Stimulated activated CD8-positive, alpha-beta memory T cell treated with anti-CD3 and anti-CD28 coated beads, Interleukin-15, amount 100 ng/mL, for 48 hours (primary cell): ENCODE measurements at places on chromosomes 1 and 21.

DNA sequence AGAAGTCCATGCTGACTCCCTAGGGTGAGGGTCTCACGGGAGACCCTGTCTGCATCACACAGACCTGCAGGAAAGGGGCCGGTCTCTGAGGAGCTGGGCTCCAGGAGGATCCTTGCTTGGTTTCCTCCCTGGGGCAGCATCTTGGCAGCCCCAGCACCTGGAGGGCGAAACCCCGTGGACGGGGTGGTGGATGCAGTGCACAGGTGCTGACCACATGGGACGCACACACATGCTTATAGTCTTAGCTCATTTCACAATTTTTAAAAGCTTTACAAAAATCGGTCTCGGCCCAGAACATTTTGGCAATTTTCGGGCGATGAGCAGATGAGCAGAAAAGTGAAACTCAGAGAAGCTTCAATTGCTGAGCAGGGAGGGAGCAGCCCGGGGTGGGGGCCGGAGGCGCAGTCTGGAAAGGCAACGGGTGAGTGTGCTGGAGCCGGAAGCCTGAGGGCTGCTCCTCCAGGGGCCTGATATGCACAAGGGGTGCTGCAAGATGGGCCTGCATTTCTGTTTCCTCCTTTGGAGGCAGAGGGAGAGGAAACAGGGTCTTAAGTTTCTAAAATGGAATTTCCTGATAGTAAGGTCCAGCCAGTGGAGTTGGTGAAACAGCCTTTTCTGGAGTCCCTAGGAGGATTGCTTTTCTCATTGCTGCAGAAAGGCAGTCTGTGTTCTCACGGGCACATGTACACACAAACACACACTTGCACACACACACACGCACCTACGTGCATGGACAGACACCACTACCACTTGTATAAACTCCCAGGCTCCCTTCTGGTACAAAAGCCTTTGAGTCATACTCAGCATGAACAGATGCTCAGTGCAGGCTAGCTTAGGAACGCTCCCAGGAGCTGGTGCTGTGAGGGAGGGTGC is 60.6 kb downstream of the SCCPDH start:
- DNase-seq, result no peak

GRCh38 chr1:106360252-106360651 is 696.2 kb upstream of the PRMT6 start:
- no peak for DNase-seq

- DNase-seq, result no peak
Observed at GRCh38 chr1:15017120-15017519, 136.4 kb upstream of the TMEM51 start.

- no peak for DNase-seq
Observed at GRCh38 chr1:77031106-77031662, 163.9 kb downstream of the ST6GALNAC5 start.

DNA sequence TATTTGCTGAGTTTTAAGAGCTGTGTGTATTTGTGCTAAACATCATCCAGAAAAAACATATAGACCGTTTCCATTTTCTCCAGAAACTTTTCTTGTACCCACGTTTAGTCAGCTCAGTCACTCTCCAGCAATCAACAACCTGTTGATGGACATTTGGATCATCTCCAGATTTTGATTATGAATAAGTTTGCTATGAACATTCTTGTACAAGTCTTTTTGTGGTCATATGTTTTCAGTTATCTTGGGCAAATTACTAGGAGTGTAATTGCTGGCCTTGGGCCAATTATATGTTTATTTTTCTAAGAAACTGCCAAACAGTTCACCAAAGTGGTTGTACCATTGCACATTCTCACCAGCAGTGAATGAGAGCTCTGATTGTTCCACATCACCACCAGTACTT is 221.8 kb downstream of the CENPF start:
- DNase-seq, result no peak

GRCh38 chr1:53430261-53430660 is 28.9 kb upstream of the DMRTB1 start:
- no peak for DNase-seq

DNA sequence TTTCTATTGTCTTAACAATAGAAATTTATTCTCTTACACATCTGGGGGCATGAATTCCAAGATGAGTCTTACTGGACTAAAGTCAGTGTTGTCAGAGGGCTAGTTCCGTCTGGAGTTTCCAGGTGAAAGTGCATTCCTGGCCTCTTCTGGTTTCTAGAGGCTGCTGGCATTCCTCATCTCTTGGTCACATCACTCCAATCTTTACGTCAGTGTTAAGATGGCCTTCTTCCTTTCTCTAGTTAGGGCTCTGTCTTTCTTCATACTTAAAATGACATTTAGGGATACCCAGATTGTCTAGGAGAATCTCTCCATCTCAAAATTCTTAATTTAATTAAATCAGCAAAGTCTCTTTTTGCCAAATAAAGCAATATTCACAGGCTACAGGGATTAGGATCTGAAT is 13.3 kb upstream of the PDC start:
- DNase-seq, result no peak

DNA sequence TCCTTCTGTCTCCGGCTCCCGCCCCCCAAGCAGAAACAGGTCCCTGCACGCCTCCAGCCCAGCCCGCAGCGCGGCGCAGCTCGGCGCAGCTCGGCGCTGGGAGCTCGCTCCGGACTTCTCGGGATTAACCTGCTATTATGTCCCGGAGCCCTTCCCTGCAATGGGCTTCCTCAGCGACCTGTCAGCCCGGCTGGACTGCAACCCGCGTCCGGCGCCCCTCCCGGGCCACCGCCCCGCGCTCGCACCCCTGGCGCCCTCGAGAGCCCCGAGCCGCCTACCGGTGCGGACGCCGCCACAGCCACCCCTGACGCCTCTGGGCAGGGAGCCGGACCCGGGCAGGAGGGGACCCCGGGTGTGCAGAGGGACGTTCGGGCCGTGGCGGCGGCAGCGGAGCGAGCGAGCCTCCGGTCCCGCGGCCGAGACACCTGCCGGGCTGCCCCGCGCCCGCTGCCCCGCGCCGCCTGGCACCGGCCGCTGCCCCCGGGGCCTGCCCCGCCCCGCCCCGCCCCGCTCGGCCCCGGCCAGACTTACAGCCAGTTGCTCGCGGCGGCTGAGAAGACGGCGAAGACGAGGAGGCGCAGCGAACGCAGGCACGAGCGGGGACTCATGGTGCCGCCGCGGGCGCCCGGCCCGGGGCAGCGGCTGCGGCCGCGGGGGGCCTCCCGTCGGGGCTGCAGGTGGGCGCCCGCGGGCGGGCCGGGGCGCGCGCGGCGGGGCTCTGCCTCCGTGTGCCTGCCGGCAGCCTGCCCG is 407 bp downstream of the WNT4 start:
- no peak for DNase-seq

- DNase-seq, result no peak
Observed at GRCh38 chr1:152061952-152062351, 25.1 kb upstream of the S100A11 start.

DNA sequence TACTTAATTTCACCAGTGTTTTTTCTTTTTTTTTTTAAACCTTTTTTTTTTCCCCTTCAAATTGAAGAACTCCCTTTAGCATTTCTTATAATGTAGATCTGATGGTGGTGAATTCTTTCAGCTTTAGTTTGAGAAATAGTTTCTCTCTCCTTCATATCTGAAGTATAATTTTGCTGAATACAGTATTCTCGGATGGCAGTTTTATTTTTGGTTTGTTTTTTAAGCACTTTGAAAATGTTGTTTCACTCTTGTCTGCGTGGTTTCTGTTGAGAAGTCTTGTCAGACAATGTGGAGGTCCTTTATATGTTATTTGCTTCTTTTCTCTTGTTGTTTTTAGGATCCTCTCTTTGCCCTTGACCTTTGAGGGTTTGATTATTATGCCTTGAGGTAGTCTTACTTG is 135.1 kb downstream of the RPS6KC1 start:
- DNase-seq, result no peak

GRCh38 chr21:46066591-46067331 is 31.2 kb upstream of the COL6A2 start:
- DNase-seq, result no peak

- no peak for DNase-seq
Observed at GRCh38 chr1:226741009-226741408, 1.9 kb upstream of the ITPKB start.

DNA sequence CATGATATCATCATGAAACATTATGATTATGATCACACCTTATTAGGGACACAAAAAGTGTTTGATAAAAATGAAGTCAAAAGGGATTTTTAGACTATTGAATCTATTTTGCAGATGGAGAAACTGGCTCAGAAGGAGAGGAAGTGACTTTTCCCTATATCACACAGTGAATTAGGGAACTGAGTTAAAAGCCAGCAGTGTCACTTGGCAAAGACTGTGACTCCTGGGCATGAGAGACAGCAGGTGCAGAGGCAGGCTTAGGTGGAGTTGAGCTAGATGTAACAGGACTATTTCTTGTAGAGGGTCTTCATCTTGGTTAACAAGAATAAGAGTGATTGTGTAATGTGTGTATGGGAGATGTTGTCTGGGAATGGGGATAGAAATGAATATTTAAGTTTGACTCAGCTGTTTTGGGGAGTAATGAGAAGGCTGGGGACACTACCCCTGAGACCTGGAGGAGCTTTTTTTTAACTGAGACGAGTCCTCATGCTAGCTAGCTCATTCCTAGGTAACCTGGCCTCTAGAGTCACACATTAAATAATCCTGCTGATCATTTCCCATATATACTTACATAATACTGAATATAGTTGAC is 1.0 kb upstream of the CD84 start:
- DNase-seq, result no peak

- no peak for DNase-seq
Observed at GRCh38 chr1:114468047-114468446, 43.0 kb downstream of the TRIM33 start.

DNA sequence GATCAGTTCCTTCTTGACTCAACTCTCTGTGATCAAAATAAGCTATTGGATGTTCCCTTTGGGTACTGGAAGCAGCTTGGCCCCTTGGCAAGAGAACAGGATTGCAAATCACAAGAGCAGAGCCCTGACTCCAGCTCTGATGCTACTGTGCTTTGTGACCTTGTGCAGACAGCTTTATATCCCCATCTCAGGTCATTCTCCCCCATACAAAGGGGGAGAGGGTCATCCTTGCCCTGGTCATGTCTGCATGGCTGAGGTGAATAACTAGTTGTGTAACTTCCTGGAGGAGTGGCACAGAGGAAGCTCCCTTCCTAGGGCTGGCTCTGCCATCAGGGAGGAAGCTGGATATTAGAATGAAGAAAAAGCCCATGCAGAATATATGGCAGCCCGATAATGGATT is 142.9 kb downstream of the DHRS3 start:
- DNase-seq, result no peak

GRCh38 chr1:30615816-30616590 is 107.4 kb downstream of the MATN1 start:
- DNase-seq, result no peak

DNA sequence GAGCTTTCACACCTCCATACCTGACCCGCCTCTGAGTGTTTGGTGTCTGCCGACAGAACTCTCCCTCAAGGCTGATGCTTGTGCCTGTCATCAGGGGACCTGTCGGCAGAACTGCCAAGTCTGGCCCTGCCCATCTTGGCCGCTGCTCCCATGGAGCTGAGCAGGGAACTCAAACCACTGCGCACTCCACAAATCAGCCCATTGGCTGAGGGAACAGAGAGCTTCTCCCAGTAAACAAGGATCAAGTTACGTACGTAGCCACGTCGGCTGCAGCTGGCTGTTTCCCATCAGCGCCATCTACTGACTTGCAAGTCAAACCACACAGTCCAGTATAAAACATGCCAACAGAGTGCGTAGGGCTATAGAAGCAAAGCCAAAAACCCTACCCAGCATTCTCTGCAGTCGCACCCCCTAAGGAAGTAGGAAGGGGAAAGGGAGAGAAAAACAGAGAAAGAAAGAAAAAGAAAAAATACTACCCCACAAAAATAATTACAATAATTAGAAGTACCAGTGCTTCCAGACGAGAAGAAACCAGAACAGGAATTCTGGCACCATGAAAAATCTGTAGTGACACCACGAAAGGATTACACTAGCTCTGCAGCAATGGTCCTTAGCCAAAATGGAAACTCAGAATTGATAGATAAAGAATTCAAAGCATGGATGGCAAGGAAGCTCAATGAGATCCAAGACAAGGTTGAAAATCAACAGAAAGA is 13.1 kb downstream of the KRTAP13-1 start:
- DNase-seq, result no peak

DNA sequence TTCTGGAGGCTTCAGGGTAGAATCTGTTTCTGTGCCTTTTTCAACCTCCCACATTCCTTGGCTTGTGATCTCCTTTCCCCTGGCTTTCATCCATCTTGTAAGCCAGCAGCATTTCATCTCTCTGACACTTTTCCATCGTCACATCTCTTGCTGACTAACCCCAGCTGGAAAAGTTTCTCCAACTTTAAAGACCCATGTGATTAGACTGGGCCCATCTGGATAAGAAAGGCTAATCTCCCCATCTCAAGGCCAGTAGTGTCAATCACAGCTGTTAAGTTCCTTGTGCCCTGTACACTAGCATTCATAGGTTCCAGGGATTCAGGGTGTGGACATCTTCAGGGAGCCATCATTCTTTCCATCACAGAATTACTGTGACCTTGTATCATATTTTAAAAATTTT is 452.1 kb downstream of the TTLL7 start:
- DNase-seq, result no peak

DNA sequence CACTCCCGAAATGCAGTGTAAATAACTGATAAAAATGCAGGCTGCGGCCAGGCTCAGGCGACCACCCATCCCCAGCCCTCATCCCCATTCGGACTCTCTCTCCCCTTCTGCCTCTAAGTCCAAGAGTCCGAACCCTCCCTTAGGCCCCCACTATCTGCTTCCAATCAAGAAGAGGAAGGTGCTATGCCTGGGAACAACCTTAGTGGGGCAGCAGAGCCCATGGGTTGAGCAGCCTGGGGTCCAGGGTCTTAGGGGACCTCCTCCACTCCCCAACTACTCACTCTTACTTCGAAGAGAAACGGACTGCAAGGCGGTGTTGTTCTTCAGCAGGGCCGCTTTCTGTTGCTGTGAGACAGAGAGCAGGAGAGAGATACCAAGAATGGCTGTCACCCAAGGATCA is 12.2 kb downstream of the ARHGEF2 start:
- no peak for DNase-seq

DNA sequence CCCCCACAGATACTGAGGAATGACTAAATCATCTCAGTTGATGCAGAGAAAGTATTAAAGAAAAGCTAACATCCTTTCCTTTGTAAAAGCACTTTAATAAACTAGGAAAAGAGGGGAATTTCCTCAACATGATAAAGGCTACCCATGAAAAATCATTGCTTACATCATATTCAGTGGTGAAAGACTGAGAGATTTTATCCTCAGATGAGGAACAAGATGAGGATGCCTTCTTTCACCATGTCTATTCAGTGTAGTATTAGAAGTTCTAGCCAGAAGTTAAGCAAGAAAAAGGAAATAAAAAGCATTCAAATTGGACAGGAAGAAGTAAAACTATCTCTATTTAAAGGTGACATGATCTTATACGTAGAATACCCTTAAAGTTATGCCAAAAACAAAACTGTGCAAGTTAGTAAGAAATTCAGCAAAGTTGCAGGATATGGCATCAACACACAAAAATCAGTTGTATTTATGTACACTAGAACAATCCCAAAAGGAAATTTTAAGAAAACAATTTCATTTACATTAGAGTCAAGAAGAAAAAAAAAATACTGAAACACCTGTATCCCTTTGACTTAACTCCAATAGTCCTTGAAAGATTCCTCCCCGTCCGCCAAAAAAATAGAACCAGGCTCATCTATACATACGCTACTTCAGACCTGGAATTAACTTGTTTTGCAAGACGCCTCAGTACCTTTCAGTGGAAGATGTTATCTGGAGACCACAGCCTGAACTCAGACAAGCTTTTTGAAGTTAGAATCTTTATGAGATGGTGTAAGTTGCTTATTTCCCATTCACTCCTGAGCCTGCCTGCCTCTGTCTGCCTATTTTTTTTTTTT is 17.5 kb downstream of the ZMYM4 start:
- no peak for DNase-seq

GRCh38 chr21:36747041-36747814 is 48.3 kb downstream of the SIM2 start:
- DNase-seq, result no peak

- DNase-seq, result no peak
Observed at GRCh38 chr1:203743091-203743571, 21.9 kb upstream of the LAX1 start.
